ENCODE measurements at places on chromosomes 2 and 18.
A peak's percentile ranks its signal among the peaks of the same experiment; 100 is the strongest.

DNA sequence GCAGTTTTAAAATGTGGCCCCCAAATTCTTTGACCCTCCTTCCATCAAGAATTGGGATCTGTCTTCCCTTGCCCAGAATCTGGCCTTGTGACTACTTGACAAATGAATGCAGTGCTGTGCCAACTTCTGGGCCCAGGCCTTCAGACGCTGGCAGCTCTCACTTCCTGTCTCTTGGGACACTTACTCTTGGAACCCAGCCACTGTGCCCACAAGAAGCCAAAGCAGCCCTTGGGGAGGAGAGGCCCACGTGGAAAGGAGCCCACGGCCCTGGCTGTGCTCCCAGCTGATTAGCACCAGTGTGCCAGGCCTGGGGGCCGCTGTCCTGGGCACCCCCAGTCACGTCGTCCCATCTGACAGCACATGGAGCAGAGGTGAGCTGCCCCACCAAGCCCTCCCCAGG, 56.6 kb downstream of the RPL37A start:
- peak; percentile 71 for DNase-seq

DNA sequence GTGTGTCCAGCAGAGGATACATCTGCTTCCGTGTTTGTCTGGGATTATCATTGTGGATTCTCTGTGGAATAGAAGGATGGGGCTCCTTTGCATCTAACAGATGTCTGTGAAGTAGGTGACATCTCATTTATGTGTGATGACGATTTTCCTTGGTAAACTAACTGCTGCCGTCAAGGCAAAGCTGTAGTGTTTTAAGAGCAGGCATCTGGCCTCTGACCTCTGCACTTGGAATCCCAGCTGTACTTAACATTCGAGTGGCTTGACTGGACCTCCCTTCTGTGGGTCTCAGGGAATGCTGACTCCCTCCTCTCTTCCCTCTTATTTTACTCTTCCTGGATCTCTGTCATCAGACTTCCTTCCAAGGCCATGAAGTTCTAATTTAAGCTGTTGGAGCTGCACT, 56.4 kb downstream of the DCDC2C start:
- DNase-seq: no peak

DNA sequence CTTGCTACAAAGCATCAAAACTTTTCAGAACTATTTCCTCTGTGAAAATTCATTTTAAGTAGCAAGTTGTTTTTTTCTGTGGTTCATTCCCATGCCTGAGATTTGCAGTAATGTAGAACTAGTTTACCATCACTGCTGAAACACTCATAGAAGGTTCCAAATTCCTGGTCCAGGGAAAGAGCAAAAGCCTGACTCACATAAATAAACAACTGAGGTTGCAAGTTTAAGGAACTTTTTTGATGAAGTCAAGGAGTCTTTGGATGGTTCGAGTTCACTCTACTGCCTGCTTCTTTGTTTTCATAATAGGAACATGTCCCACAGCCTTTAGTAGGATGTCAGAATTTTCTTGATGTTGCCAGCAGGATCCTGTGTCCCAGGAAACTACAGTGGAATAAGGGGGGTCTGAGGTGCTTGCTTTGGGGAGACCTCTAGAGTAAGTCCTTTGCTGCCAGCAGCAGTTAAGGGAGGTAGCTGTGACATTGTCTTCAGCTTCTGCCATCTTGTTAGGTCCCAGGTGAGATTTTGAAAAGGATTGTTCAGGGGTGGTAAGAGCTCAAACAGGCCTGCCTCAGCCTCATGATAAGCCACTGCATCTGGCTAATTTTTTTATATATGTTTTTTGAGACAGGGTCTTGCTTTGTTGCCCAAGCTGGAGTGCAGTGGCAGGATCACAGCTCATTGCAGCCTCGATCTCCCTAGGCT, 43.9 kb downstream of the ACSL3 start:
- peak; percentile 81 for DNase-seq

DNA sequence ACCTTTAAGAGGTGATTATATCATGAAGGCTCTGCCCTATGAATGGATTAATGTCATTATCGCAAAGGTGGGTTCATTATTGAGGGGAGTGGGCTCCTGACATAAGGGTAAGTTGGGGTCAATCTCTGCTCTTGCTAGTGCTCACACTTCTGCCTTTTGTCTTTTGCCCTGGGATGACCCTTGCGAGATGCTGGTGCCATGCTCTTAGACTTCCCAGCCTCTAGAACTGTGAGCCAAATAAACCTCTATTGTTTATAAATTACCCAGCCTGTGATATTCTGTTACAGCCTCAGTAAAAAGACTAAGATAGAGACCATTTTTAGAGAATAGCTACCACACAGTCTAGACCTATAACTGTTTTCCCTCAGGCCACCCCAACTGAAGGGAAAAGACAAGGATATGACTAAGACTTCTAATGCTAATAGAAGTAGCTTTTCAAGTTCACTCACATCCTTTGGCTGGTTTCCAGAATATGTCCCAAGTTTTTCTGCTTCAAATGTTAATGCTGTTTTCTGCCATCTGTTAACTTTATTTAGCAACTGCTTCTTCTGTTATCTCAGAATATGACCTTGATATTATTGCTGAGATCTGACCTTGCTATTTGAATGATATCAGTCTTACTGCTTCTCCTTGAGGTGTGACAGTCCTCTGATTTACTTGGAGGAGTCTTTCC, 65.1 kb upstream of the STAM2 start:
- DNase-seq: peak; percentile 78

DNA sequence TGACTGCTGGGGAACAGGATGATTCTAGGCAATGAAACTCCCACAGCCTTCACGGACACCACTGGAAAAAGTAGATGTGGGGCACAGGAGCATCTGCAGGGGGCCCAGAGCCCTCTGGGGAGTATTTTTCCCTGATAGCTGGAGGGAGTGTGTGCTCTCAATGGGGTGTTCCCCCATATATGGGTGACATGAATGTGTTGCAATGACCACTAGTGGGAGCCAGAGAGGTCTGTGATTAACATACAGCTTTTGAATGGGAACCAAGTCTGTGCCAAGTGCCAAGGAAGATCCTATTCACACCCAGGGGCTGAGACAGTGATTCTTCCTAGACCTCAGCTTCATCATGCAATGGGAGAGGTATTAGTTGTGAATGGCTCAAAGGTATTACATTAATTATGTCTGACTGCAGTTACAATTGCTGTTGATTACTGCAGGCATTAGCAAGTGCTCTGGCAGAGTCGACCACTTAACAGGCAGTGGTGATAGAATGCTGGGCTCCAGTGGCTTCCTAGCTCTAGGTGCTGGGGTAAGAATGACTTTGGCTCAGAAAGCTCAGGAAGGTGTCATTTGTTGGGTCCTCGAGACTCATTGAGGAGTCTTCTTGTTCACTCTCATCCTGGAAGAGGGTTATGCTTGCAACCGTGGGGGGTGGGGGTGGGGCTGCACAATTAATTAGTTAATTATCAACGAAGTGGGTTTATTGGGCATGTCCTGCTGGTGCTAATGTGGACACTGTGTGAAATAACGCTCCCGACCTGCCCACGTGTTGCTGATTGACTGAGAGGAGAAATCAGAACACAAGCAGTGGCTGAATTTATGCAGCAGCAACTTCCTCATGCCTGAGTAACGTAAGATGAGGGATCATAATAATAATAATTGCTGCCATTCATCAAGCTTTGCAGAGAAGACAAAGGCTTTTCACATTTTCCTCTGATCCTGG, 194.1 kb downstream of the CLIP4 start:
- DNase-seq: peak; percentile 70

DNA sequence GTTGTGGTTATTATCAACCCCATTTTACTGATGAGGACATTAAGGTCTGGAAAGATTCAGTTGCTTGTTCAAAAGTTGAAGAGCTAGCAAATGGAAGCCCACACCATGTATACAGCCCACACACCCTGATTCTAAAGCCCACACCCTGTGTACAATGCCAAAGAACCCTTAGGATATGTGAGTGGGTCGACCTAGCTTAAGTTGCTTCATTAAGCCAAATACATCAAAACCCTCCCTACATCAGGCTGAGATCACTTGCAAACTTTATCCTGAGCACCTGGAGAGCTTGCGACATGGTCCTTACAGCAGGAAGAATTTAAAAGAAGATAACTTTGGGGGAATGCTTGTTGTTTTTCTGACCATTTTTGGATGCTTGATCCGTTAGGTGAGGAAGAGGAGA, 435 bp upstream of the ARHGAP25 start:
- no peak for DNase-seq

- peak; percentile 41 for DNase-seq
Measured at GRCh38 chr18:26405190-26405801, 143.1 kb downstream of the KCTD1 start.

- DNase-seq: no peak
Measured at GRCh38 chr2:57156231-57156924, 890.2 kb upstream of the VRK2 start.

DNA sequence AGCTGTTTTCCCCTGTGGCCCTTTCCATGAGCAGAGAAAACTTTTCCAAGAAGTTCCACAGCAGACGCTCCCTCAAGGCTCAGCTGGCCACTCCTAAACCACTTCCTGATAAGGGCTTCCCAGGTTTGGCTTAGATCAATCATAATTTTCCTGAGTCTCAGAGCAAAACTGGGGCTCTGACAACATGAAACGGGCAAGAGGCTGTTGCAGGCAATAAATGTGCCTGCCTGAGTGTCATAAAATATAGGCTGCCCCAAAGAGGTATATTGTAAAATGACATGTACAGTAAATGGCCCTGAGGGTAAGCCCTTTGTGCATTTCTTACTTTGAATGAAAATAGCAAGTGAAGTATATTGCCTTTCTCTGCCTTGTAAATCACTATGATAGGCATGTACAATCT, 105.6 kb upstream of the UXS1 start:
- DNase-seq: no peak

DNA sequence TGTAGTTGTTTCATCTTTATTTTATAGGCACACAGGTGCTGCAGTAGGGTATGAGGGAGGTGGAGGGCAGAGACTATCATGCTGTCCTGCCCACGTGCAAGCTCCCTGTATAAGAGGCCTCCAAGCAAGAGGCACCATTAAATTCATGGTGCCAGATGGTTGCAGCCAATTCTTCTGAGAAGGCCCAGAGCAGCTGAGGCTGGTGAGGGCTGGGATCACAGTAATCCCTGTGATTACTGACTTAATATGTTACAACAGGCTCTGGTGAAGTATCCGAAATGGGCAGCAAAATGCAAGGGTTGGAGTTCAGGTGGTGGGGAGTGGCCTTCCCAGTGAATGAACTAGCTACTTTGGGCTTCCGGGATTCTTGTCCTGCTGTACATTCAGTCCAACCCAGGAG, 191.9 kb upstream of the SMAD2 start:
- DNase-seq: no peak

- DNase-seq: peak; percentile 86
Measured at GRCh38 chr18:42183746-42184145, 228.7 kb downstream of the PIK3C3 start.

DNA sequence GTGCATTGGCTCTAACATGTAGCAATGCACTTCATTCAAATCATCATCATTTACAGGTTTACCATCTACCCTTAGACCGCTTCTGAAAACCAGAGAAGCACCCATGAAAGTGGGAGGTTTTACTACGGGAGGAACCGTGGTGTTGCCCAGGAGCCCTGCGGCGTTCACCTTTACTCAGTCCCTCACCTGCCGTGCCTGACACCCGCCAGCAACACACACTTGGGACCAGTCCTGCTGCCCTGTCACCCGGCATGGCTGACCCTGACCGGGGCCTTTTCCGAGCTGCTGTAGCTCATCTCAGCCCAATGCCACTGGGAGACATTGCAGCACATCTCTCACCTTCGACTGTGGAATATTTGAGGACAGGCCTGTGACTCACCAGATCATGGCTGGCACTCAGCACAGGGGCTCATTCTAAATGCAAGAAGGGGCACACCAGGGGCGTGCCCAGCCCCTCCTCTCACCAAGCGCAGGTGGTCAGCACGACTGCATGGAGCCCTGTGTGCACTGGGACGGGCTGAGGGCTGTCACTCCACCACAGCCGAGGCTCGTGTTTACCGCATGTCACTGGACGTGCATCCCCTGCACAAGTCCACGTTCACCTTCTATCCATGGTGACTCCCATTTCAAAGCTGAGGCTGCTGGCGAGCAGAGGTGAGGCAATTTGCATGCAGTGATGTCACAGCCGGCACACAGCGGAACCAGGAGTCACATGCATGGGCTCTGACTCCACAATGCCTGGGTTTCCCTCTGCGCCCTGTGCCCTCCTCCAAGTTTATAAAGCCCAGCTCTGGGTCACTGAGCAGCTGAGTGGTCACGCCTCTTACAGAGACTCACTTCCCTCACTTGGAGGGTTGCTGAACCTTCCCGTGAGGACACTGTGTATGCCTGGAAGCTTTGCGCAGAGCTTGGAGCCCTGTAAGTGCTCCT, 76.7 kb upstream of the SNTG2 start:
- DNase-seq: no peak

DNA sequence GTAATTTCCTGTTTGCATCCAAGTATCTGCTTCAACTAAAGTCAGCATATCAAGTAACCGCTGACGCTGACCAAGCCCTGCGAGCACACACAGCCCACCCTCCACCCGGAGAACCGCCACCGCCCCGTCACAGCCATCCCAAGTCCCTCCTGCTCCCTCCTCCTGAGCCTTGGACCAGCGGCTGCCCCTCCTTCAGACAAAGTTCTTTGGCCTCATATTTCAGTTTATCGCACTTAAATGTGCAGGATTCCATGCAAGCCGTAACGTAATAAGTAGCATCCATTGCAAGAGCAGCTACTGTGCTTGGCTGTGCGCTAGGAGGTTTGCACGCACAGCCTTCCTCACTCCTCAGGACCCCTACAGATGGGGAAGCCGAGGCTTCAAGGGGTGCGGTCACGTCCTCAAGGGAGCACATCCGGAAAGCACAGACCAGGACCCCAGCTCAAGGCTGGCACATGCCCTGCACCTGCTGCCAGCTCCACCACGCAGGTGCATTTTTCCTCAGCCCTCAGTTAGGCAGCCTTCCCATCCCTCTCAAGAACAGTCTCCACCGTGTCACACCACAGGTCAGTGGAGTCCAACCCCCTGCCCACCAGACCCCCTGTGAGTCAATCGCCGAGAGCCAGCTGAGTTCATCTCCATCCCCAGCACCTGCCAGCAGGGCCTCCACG, 17.1 kb downstream of the PXDN start:
- DNase-seq: no peak

GRCh38 chr2:8089596-8089995, 592.3 kb upstream of the ID2 start:
- DNase-seq: peak; percentile 80

- DNase-seq: no peak
Measured at GRCh38 chr2:7567646-7568045, 650.4 kb downstream of the RNF144A start.

DNA sequence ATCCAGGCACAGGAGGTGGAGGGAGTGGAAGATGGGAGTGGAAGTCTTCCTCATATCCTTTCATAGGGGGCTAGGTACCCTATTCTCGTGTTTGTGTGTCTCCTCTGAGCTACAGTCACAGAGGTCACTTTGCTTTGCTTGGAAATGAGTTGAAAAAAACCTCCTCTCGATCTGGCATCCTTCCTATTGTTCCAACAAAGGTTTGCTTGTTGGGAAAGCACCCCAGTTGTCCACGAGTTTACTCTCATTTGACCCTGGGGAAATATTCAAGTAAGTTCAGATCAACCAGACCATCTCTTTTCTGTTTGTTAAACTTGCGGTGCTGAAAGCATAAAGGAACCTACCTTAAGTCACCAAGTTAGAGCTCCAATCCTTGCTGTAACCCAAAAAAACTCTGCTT, 59.3 kb downstream of the ARHGEF33 start:
- DNase-seq: no peak

GRCh38 chr2:3741396-3741795, 38.0 kb downstream of the DCDC2C start:
- DNase-seq: no peak

GRCh38 chr2:43563679-43564078, 32.2 kb downstream of the THADA start:
- DNase-seq: no peak

GRCh38 chr18:3852321-3852720, 402.3 kb downstream of the TGIF1 start:
- peak; percentile 8 for DNase-seq
